ENCODE measurements at places on chromosomes 16 and 17.

DNA sequence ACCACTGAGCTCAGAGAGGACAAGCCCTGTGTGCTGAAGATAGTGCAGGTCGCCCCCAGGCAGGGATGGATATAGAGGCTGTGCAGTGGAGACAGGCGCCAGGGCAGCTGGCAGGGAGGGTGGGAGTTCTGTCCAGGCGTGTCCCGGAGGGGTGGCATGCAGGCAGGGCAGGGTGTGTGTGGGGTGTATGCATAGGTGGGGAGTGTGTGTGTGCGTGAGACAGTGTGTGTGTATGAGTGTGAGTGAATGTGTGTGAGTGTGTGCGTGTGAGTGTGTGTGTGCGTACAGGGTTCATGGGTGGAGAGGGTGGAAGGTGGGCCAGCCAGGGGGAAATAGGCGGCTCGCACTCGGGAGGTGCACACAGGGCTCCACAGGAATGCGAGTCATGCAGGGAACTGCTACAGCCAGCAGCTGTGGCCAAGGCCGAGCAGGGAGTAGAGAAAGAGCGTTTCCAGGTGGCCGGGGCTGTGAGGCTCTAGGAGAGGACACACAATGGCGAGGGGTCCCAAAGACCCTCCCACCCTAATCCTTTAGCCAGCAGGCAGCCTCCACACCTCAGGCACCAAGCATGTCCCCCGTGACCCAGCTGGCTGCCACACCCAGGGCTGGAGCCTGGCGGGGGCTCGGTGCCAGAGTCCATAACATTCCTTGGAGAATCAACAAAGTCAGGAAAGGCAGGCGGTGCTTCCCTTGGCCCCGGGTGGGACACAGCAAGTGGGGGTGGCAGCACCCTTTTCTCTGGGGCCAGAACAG, 4.6 kb downstream of the PLCD3 start:
- DNase-seq: peak; percentile 60

DNA sequence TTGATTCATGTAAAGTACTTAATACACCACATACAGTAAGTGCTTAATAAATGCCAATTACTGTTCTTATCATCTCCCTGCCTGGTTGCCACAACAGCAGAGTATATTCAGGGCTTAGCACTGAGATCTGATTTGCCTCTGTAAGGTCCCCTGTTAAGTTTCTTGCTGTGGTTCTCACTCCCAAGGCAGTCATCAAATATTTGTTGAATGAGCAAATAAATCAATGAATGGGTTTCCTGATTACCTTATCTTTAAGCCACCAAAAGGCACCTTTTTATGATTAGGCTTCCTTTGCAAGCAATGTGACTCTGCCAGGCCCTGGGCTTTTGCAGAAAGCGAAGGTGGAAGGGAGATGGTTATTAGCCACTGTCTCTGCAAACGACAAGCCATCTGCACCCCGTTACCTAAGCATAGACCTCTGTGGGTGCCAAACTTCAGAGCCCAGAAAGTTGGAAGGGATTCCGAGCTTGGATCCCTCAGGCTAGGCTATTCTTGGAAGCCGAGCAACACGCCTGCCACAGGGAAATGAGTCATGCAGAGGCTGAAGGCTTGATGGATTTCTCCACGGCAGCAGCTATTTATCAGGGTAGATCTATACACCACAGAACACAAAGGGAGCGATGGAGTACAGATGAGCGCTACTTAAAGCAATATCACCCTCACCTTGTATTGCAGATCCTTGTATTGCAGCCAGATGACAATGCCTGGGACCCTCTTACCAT, 102.0 kb downstream of the GRIN2A start:
- peak; percentile 75 for DNase-seq

- DNase-seq: no peak
These were observed 47.8 kb upstream of the IRF8 start for GRCh38 chr16:85851034-85851785.

DNA sequence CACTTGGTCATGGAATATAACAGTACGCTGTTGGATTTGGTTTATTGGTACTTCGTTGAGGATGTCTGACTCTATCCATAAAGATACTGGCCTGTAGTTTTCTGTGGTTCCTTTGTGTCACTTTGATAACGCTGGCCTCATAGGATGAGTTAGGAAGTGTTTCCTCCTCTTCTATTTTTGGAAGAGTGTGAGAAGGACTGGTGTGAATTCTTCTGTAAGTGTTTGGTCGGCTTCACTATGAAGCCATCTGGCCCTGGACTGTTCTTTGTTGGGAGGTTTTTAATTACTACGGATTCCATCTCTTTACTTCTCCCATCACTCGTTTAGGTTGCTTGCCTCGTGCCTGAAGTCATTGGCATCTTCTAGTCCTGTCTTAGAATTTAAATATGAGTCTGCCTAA, 117.3 kb downstream of the OR1D5 start:
- no peak for DNase-seq

DNA sequence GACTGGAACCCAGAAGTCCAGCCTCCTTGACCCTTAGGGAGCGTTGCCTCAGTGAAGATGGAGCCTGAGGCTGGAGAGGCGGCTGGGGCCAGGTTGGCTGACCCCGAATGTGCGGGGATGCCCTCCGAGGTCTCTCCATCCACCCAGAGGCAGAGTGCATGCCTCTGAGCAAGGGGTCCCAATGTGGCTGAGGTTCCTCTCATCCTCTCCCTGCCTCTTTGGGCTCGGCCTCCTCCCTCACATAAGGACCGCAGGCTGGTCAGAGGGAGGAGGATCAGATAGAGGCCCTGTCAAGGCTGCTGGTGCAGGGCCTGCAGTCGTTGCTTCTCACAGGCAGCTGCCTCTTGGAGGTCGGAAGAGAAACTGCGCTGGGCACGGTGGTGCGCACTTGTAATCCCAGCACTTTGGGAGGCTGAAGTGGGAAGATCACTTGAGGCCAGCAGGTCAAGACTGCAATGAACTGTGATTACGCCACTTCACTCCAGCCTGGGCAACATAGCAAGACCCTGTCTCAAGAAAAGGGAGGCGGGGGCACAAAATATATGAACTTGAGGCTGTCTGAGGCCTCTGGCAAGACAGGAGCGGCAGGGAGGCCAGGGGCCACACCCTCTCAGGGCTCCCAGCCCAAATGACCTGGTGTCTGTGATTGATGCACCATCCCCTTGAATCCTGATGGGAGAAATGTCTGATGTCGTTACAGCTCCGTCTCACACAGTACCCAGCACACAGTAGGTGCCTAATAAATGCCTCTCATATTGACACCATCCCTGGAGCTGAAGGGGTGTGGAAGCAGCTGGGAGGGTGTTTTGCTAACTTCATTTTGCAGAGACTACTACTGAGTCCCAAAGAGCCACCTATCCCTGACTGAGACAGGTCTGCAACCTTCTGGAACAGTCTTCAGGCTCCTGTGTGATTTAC, 220.1 kb upstream of the GSE1 start:
- no peak for DNase-seq

DNA sequence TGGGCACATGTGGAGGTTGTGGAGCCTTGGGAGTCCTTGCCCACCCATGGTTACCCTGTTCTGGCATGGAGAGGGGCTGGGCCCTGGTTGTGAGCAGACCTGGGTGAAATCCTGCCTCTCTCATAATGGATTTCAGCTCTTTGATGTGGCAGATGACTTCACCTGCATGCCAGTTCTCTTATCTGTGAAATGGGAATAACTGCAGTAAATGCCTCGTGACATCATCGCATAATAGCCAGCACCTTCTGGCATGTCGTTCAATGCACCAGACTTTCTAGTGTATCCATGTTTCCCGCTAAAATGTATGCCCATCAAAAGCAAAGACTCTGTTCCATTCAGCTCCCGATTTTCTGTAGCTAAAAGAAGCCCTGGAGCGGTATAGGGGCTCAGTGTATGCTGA, 197.6 kb downstream of the MAF start:
- no peak for DNase-seq

DNA sequence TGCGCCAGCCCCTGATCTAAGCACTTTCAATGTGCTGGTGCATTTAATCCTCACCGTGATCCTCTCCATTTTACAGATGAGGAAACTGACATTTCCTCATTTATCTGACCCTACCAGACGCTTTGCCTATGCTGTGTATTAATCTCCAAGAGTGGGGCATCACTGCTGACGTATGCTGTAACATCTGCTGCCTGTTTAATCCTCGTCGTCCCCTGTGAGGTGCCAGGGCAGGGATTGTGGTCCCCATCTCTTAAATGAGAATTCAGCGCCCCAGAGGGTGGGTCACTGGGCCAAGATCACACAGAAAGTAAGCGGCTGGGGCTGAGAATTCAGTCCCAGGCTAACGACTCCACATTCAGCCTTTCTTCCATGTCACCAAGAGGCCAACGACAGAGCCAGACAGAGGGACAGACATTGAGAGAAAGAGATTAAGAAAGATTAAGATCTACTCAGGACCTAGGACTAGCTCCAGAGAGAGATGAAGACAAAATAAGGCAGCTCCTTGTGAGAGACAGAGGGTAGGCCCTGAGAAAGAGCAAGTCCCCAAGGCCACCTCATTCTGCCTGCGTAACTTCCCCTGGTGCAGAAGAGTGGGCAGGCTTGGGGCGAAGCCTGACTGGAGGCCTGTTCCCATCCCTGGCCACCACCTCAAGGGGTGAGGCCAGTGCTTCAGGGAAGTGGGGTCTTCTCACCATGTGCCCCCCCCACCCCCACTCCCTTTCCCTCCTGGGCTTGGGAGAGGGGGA, 13.5 kb downstream of the CACNA1G start:
- DNase-seq: no peak

GRCh38 chr16:17283016-17283415, 187.7 kb downstream of the XYLT1 start:
- DNase-seq: no peak

- no peak for DNase-seq
These were observed 7.3 kb downstream of the ST6GALNAC2 start for GRCh38 chr17:76578376-76578775.

DNA sequence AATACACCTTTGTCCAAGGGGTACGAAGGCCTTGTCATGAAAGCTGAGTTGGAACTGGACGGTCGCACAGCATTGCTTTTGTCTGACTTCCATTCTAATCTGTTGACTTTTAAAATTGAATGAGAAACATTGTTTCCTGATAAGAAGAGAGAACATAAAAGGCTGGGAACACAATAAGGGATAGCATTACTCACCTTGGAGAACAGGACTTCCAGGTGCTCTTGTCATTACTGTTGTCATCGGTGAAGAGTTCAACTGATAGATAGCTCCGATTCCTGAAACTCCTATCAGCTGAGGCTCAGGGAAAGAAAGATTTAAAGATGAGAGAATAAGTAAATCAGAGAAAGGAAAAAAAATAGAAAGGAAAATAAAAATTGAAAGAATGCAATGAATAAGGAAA, 351.1 kb downstream of the KCNJ2 start:
- DNase-seq: no peak

- no peak for DNase-seq
These were observed 10.9 kb upstream of the CA4 start for GRCh38 chr17:60138769-60139437.

DNA sequence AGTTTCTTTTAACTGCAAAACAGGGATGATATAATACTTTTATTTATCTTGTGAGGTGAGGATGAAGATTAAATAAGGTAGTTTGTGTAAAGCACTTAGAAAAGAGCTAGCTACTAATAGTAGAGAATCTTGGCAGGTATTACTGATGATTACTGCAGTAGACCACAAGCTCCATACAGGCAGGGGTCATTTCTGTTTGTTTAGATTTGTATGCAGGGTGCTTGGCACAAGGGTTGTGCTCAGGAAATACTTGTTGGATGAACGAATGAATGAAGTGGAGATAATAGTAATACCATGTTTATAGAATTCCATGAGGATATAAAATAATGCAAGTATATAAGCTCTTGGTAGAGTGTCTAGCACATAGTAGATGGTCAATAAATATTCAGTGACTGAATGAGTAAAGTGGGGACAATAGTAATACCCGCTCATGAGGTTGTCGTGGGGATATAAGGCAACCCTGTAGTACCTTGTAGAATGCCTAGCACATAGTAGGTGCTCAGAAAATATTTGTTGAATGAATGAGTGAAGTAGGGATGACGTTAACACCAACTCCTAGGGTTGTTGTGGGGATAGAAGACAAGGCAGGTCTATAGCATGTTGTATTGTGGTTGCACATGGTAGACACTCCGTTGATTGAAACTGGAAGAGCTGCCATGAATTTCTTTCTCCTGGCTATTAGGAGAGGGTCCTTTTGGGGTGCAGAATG, 83.0 kb downstream of the ABCC1 start:
- DNase-seq: no peak

DNA sequence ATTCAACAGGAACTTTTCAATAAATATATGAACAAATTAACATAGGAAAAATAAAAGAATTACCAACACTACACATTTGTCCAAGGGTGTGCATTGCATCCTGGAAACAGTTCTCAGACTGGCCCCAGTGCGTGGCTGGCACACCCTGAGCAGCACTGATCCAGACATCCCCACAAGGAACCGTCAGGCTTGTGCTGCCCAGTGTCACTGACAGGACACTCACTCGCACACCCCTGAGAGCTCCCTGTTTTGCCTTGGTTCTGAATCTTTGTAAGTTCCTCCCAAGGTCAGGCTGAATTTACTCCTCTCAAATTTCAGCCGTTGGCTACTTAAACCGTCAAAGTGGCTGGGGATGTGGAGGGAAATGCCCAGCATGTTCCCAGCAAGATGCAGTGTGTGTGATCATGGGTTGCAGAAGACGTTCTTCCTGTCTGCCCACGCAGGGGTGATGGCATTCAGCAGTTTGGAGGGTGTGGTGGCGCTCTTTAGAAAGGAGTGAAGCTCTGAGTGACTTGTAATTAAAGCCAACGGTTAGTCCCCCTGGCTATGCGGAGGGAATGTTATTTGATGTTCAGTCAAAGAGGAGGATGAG, 1.7 kb downstream of the MT2A start:
- peak; percentile 89 for DNase-seq

DNA sequence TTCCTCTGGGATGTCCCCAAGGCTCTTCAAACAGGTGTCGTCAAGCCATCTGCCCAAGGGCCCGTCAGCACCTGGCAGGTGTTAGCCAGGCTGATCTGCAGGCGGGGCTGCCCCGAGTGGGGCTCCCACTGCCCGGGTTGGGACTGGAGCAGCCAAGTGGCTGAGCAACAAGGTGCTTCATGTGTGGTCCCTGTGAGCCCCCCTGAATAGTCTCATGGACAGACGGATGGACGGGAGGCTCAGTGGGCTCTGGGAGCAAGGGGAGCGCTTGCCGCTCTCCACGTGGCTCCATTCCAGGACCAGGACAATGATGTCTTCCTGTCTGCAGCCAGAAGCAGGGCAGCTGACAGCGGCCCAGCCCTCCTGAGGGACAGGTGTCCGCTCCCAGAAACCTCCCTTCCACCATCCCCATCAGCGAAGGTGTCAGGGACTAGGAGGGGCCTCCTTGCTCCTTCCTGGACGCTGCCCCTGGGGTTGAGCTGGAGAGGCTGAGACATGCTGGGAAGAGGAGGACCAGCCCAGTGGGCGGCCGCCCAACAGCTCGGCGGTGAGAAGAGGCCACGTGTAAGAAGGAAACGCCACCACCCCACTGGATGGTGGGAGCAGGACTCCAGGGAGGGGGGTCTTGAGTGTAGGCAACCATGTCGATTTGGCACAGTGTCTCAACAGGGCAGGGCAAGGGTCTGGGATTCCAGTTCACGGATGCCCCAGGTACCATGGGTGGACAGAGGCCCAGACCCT, 9.6 kb downstream of the SNAI3 start:
- no peak for DNase-seq

DNA sequence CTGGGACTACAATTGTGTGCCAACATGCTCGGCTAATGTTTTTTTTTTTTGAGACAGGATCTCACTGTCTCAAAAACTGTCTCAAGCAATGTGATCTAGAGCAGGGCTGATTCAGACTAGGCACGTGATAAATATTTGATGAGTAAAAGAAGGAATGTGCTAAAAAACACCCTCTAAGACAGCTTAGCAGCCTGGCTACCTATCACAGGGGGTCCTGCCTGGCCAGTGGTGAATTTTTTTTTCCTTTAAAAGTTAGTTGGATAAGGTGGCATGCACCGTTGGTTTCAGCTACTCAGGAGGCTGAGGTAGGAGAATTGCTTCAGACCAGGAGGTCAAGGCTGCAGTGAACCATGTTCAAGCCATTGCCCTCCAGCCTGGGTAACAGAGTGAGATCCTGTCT, 14.8 kb upstream of the GPATCH8 start:
- DNase-seq: peak; percentile 49

Measured in AG10803 (cell line).